ENCODE measurements at places on chromosomes 5 and 9. TPM values are rescaled to one million over a fixed set of nuclear protein-coding genes. Genes with fewer than 3 reads are reported as not detected.

- DNase-seq, result no peak
These were observed 5.4 kb downstream of the CTSL start for GRCh38 chr9:87731321-87731720.

- DNase-seq, result no peak
These were observed 71.0 kb downstream of the NREP start for GRCh38 chr5:111685969-111686368.

GRCh38 chr5:95384485-95385213 lies 6.5 kb upstream of the FAM81B start:
- DNase-seq, result peak; percentile 75

DNA sequence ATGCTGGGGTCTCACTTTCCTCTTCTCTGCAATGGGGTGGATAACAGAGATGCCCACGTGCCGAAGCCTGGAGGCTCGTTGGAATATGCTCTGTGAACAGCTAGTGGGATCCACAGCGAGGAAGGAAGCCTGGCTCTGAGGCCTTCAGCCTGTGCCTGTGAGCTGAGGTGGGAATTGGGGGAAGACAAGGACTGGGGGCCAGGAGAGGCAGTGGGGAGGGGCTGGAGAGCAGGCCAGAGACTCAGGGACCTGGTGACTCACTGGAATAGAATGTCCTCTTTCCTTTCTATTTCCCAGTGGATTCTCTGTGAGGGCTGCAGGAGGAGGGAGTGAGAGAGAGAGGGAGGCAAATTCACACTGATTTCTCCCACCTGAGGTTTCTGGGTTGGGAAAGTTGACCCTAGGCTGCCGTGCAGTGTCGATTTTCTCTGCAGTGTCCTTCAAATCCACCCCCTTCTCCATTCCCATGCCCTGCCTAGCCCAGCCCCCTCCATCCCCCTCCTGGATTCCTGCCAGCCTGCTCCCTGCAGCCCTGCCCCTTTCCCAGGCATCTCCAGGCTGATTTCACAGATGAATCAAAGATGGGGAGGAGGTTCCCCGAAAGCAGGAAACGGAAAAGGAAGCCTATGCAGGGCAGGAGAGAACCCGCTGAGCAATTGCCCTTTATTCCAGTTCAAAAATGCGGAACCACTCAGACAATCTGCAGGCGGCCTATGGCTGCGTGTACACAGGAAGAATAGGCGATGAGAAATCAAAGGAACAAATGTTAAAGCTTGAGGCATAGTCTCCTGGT lies 1.4 kb upstream of the SPAAR start:
- peak; percentile 87 for DNase-seq

GRCh38 chr5:138640646-138641254 lies 65.5 kb upstream of the HSPA9 start:
- peak; percentile 56 for DNase-seq

Gene LSM11
- 2.9 TPM for total RNA-seq

Gene IL13
- not detected for total RNA-seq

Gene SPARC
- total RNA-seq, result 10.5 TPM

All from bronchial epithelial cell (primary cell).